ENCODE measurements at places on chromosomes 7 and 10.

DNA sequence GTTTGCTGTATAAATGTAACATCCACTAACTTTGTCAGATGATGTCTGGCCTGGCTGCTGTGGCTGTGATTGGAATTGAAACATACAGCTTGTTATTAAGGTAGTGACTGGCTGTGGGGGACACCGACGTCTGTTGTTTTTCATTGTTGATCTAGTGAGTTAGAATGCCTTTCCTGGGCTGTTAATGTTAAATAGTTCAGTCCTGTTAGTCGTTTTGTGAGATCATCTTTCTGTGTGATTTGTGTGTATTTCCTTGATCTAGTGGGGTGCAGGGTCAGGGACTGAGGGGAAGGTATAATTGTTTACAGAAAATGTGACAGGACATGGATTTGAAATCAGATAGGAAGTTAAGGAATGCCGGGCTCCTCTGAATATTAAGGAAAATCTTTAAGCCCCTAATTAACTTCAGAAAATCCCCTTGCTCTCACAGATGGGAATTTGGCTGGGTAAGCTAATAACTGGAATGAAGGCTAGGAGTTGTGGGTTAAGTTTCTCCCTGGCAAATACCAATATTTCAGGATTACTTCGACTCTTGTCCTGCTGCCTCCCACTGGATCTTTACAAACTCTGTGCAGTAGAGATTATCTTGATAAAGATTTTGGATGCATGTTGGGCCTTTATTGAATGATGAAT lies 163.1 kb downstream of the AUTS2 start:
- DNase-seq, result no peak

GRCh38 chr10:124039483-124040013 lies 53.9 kb downstream of the CHST15 start:
- DNase-seq, result no peak

DNA sequence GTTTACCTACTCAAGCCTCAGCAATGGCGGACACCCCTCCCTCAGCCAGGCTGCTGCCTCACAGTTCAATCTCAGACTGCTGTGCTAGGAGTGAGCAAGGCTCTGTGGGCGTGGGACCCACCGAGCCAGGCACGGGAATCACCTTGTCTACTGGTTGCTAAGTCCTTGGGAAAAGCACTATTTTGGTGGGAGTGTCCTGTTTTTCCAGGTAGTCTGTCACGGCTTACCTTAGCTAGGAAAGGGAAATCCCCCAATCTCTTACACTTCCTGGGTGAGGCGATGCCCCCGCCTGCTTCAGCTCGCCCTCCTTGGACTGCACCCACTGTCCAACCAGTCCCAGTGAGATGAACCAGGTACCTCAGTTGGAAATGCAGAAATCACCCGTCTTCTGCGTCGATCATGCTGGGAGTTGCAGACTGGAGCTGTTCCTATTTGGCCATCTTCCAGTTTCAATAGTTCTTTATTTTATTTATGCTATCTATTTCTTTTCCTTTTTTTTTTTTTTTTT lies at the start of gene HYAL4:
TSS of gene HYAL4 (plus strand) at position 458 of the 508 bp plus-strand sequence. CDS start 23,105 bp downstream, outside the sequence.
- no peak for DNase-seq

DNA sequence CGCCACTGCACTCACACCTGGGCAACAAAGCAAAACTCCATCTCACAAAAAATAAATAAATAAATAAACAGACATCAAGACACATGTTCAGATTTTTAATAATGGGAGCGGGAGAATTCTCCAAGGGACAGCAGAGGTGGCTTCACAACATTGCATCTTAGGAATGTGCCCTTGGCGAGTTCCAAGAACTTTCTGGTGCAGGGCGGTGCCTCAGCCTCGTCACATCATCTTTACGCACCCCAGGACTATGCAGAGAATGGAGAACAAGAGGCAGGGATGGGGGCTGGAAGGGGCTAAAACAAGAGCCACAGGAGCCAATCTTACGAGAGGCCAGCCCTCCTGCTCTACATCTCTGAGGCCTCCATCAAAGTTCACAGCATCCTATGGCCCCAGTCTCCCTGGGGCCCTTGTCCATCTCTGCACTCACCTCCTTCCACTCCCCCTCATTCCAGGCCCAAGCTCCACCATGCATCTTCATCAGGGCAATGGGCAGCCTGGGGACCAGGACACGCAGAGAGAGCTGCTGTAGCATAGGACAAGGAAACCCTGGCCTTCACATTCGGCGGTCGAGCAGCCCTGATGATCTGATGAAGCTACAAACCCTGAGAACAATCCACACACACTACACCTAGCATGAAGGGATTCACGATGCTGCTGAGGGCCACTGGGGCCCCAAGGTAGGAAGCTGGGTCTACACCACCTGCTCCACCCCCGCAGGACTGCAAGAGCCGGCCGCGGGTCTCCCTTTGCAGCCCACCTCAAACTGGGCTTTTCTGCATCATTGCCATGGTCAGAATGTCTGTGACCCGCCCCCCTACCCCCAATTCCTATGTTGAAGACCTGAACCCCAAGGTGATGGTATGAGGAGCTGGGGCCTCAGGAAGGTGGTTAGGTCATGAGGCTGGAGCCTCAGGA lies 22.3 kb downstream of the TNS3 start:
- DNase-seq, result no peak

- DNase-seq, result no peak
Observed at GRCh38 chr7:11776039-11776438, 56.0 kb downstream of the THSD7A start.

- DNase-seq, result no peak
Observed at GRCh38 chr7:44735403-44736165, 13.1 kb upstream of the ZMIZ2 start.

DNA sequence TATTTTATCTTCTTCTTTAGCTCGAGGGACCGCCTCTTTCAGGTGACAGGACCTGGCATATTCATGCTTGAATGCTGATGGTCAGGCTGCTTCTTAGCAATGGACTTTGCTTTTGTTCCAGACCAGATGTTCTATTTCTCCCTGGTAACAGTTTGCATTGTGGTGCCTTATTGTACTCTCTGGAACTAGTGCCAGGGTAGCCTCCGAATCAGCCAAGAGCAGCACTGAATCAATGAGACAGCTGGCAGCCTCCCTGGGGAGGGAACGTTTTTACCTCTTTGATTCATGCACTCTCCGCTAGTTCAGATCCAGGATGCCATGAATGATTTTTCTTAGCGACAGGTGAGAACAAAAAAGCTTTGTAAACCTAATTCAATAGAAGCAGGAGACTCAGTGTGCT lies 54.1 kb upstream of the NXPH1 start:
- DNase-seq, result peak; percentile 55

- DNase-seq, result no peak
Observed at GRCh38 chr10:8531116-8531515, 476.6 kb downstream of the GATA3 start.

DNA sequence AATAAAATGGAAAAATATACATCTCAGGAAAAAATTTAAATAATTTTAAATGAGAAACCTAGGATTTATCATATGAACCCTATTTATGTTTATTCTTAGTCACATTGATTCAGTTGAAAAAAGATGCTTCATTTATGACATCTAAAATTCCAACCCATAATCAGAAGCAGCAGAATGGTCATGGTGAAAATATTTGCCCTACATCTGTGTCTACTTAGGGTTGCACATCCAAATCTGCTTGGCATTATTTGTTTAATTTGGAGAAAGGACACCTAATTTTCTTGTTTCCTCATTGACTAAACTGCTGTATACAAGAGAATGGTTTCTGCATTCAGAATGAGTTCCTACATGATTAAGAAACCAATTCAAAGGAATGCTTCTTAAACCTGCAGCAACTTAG lies 72.9 kb upstream of the SKAP2 start:
- DNase-seq, result no peak

DNA sequence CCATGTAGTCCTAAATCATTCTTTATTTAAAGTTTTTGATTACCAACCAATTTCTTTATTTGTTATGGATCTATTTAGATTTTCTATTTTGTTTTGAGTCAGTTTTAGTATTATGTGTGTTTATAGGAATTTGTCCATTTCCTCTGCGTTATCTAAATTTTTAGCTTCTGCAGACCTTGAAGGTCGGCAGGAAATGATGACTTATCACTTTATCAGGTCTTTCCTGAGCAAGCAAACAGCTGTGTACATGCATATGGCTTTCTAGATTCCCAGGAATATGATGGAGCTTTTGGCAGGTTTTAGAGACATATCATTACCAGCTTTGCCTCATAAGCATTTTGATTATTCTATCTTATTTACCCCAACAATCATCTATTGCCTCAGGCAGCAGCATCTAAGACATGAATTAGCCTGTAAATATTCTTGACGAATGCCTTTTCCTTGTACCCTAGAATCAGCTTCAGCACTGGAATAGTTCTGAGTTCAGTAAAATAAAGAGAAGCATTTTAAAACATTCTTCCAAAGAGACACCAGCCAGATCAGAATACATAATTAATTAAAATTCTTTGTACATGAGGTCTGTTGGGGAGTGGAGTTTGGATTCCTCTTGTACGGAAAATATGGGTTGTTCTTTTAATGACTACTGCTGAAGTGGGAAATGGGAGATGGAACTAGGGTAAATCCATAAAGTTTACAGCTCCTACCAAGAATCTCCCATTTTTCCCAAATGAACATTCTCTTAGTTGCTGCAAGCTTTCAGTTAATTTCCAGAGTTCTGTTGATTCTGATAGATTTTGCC lies 408.8 kb upstream of the SEMA3C start:
- no peak for DNase-seq

All from NCI-H446 (cell line).